ENCODE measurements at places on chromosomes 11 and 22.

DNA sequence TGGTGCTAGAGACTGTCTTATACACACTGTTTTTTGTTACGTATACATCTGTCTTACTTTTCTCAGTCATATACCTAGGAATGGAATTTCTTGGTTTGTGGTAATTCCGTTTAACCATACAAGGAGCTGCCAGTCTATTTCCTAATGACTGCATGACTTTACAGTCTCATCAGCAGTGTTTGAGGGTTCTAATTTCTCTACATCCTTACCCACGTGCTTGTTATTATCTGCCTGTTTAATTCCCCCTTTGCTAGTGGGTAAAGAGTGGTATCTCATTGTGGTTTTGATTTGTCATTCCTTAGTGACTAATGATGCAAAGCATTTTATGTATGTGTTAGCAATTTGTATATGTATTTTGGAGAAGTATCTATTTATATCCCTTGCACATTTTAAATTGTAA is 1008.0 kb downstream of the FAM181B start:
- DNase-seq = no peak

- no peak for DNase-seq
Measured at GRCh38 chr11:81005595-81005994, 1564.8 kb upstream of the TENM4 start.

GRCh38 chr22:23237841-23238240 is 57.5 kb downstream of the BCR start:
- DNase-seq = no peak

DNA sequence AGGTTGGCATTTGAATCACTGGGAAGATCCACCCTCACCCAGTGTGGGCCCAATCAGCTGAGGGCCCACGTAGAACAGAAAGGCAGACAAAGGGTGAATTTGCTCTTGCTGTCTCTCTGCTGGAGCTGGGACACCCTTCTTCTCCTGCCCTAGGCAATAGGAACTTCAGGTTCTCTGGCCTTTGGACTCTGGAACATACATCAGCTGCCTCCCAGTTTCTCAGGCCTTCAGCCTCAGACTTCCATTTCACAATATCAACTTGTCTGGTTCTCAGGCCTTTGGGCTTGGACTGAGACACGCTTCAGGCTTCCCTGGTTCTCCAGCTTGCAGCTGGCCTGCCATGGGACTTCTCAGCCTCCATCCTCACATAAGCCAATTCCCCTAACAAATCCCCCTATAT is 14.7 kb upstream of the ASRGL1 start:
- no peak for DNase-seq

GRCh38 chr11:119509282-119509841 is 86.4 kb upstream of the THY1 start:
- DNase-seq = no peak
